Activated T-cell treated with anti-CD3 and anti-CD28 coated beads, Interleukin-2, amount 50 U/mL, for 72 hours (primary cell): ENCODE measurements at places on chromosomes 7 and 10. TPM values are rescaled to one million over a fixed set of nuclear protein-coding genes. Genes with fewer than 3 reads are reported as not detected.

Gene DLG5
- total RNA-seq: 3.2 TPM

Gene TAS2R3
- 1.8 TPM for total RNA-seq

DNA sequence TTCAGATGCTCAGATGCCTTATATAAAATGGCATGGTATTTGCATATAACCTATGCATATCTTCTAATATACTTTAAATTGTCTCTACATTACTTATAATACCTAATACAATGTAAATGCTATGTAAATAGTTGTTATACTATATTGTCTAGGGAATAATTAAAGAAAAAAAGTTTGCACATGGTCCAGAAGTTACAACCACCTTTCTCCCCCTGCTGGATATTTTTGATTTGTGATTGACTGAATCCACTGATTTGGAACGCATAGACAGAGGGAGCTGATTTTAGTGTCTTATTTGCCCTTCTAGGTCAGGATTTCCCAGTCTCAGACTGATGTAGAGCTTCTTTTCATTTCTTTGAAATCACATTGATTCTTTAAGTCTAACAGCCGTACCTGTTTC lies 31.8 kb downstream of the MDFIC start:
- no peaks in the 10 kb centered on the region for H3K27me3 ChIP-seq
- DNase-seq: no peak
- H3K4me1 ChIP-seq: peaks cover 47% of the 10 kb centered on the region
- peaks cover 23% of the 10 kb centered on the region for H3K36me3 ChIP-seq

- H3K36me3 ChIP-seq: peaks cover 8% of the 10 kb centered on the region
- H3K4me3 ChIP-seq: no peak overlapping the region
- H3K4me1 ChIP-seq: peaks cover 66% of the 10 kb centered on the region
- DNase-seq: no peak
Measured at GRCh38 chr7:131061158-131061557, 266.5 kb upstream of the MKLN1 start.
